ENCODE measurements at places on chromosomes 2 and 18.

GRCh38 chr2:196440413-196440812 lies 199.1 kb upstream of the CCDC150 start:
- no peak for DNase-seq

DNA sequence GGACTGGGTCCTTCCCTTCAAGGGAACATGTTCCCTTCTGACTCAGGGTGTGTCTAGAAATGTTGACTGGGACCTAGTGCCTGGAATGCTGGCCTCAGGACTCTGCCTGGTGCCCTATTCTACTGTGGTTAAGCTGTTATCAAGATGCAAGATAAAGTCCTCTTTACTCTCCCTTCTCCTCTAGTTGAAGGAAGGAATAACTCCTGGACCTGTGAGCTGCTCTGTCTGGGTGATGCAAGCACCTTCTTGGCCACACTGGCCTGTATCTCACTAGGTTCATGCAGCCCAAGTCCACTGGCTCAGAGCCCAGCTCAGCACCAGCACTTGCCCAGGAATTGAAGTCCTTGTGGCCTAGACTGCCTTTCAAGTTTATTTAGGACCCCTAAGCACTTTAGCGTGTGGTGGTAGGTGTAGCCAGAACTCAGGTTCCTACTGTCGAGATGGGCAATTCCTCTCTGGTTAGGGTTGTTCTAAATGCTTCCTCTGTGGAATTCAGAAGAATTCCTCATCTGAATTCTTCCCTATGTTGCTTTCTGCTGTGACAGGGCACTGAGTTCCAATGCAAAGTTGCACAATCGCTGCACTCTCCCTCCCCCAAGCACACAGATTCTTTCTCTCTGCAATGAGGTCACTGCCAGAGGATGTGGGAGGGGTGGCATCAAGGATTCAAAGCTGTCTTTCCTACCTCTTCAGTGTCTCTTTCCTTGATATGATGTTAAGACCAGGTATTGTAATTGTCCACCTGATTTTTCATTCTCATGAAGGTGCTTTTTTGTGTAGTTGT lies 54.7 kb downstream of the VWC2L start:
- DNase-seq = peak; percentile 43

DNA sequence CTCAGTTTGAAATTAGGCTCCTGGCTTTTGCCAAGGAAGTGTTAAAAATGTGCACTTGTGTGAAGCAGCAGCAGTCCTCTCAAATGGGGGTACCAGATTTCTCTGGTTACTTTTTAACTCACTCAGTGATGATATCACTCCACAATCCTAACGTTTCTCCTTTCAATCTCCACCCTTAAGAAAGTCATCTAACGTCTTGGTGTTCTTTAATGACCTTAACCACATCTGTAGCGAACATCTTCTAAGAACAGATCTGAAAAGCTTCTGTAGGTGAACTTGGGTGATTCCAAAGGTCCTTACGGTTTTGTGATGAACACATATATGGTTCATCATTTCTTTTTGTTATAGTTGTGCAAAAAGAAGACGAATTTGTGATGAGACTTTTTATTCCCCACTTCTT lies 73.2 kb downstream of the DOCK10 start:
- DNase-seq = no peak

DNA sequence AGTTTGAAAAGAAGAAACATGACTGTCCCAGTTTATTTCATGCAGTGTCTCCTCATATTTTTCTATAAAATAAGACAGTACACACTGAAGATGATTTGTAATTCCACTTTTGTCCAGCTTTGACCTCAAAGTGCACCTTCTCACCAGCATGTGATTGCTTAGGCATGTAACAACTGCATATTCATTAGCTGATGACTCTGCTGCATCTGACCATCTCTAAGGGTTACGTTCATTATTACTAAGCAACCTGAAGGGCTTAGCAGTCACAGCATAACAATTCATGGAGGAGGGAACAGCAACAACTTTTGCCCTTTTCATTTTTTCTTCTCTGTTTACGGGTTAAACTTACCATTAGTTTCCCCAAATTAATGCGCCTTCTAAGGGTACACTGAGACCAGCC lies 330.6 kb upstream of the PIK3C3 start:
- DNase-seq = peak; percentile 42

DNA sequence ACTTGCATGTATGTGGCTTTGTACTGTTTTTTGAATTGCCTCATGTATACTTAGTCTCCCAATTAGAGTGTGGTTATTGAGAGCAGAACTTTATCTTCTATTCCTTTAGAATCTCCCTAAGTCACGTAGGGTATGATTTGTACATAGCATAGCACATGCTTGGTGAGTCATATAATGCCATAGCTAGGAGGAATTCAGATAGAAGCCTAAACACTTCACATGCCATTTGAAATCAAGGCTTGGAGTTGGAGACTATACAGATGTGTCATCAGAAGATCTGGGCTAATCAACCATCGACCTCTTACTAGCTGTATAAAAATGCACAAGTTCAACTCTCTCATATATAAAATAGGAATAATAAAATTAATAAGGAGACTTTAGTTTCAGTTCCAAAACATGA lies 222.6 kb upstream of the ST6GAL2 start:
- DNase-seq = peak; percentile 34

DNA sequence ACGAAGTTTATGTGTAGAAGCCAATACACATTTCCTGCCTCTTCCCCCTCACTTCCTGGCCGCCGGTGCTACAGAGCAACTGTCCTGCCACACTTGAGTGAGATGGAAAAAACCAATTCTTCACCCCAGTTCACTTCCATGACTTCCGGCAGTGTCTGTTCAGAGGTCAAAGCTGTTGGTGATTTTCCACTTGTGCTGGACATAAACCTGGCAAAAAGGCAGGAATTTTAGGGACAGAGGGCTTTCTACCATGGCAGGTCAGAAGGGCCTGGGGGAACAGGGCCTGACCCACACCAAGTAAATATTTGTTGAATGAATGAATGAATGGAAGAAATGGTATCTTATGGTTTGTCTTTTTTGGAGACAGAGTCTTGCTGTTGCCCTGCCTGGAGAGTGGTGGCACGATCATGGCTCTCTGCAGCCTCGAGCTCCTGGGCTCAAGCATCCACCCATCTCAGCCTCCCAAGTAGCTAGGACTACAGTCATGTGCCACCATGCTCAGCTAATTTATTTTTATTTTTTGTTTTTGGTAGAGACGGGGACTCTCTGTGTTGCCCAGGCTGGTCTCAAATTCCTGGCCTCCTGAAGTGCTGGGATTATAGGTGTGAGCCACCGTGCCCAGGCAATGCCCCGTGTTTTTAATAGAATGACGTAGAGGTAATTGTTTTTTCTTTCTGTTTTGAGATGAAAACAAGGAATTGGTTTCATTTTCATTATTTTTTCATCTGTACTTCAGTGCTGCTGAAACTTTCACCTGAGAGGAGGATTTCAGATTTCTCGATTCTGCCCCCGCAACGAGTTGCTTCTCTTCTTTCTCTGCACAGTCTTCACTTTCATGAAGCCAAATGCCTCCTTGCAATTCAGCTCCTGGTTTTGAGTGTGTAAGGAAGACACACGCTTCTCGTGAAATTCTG lies 48.0 kb upstream of the LPIN2 start:
- DNase-seq = no peak

DNA sequence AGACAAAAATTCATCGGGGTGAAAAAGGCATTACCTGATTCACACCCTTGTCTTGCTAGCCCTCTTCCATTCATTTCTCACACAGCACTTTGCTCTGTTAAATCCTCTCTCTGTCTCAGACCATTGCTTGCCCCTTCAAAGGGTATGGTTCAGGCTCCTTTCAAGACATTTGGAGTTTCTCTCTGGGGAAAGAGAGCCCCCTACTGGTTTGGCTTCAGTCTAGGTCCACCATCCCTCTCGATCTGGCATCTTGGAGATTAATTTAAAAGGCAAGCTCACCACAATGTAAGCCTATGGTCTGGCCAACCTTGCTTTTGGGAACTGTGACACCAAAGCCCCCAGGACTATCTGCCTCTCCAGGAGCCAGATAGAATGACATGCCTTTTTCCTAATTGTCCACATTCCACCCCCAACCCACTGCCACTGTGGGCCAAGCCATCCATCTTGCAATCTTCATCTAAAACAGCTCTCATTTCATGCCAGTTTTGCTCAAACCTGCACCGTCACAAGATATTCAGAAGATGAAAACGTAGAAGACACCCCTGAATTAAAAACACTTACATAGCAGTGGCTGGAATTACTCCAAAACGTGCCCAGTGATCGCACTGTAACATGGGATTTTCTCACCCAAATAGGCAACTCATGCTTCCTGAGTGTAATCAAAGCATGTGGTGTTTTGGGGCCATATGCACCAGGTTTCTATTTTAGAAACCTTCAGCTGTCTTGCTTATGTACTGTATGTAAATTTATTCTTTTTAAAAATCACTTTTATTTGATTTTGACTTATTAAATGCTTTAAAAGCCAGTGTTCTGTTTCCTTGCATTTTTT lies 93.9 kb downstream of the FARSB start:
- peak; percentile 40 for DNase-seq

- DNase-seq = no peak
Observed at GRCh38 chr2:199861132-199861774, 10.3 kb upstream of the FTCDNL1 start.

DNA sequence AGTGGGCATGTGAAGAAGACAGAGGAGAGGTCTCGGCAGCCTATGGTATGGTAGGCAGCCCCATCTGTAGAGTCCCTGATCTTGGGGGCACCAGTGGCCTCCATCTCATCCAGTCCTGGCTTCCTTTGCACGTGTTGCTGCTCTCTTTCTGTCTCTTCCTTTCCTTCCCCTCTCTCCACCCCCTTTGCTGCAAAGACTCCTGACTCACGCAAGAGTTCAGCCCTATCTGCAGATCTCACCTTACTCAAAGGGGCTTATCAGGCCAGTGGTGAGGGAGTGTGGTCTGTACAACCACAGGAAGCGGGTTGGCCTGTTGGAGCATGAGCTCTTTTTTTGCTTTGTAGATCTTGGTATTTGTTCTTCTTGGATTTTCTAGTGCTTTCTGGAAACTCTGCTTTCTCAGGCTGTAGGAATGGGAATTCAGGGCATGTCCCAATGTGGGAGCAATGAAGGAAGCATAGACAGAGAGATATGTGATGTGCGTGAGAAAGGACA lies 14.6 kb upstream of the NT5DC4 start:
- no peak for DNase-seq

DNA sequence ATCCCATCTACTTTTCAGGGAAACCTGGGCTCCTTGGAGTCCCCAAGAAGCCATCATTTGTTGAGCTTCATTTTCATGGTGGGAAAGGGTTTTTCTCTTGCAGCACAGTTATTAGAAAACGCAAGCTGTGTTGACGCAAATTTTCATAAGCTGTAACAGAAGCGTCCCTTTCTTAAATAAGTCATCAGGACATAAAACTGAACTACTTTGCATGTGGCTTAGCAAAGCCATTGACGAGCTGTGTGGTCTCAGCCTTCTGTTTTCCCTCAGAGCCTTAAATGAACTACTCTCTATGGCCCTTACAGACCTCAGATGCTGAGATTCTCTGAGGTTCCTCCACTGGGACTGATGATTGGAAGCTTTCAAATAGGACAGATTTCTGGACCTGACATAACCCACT lies 85.1 kb downstream of the ARL4C start:
- DNase-seq = no peak

- no peak for DNase-seq
Observed at GRCh38 chr2:10306901-10307463, 4.3 kb downstream of the HPCAL1 start.

DNA sequence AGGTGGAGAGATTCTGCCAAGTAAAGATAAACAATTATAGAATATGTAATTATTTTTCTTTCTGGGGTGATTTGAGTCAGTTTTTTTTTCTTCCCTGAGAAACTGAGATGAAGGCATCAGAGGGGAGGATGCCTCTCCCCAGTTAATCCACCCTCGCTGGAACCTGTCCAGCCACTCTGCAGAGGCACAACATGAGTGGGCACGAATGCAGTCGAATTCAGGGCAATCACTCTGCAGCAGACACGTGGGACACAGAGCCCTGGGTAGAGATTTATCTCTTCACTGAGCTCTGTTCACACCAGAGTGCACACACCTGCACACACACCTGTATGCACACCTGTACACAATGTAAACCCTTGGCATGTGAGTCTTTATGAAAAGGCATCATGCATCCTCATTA lies 154.2 kb downstream of the DCDC2C start:
- DNase-seq = no peak

DNA sequence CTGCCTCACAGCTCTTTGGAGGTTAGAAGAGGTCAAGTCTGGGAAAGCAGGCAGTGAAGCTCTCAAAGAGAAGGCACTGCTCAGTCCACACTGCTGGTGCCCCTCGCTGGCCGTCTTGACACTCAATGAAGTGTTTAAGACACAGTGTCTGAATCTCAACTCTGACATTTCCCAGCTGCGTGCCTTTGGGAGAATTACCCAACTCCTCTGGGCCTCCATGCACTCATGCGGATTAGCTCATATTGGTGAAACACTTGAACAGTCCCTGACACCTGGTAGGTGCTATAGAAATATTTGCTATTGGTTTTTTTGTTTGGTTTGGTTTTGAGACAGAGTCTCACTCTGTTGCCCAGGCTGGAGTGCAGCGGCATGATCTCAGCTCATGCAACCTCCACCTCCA lies 281.0 kb downstream of the SRBD1 start:
- DNase-seq = no peak

DNA sequence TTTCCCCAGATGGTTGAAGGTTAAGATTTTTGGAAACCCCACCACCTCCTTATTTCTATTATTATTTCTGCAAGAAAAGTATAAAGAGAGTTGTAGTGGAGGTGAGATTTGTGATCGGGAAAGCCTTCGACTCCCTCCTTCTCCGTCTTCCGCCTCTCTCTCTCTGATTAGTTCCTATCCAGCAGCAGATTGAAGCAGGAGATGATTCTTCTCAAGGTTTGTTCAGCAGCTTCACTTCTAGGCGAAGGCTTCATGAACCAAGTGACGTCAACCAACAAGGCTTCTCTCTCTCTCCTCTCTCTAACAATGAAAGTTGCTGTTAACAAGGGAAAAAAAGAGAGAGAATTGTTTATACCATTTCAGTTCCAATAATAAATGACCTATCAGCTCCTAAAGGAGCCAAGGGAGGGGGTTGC lies at the start of gene BAZ2B:
BAZ2B (minus strand) TSS at position 263 of the 416 bp plus-strand sequence. CDS start 137,829 bp downstream, outside the sequence.
- DNase-seq = peak; percentile 28

DNA sequence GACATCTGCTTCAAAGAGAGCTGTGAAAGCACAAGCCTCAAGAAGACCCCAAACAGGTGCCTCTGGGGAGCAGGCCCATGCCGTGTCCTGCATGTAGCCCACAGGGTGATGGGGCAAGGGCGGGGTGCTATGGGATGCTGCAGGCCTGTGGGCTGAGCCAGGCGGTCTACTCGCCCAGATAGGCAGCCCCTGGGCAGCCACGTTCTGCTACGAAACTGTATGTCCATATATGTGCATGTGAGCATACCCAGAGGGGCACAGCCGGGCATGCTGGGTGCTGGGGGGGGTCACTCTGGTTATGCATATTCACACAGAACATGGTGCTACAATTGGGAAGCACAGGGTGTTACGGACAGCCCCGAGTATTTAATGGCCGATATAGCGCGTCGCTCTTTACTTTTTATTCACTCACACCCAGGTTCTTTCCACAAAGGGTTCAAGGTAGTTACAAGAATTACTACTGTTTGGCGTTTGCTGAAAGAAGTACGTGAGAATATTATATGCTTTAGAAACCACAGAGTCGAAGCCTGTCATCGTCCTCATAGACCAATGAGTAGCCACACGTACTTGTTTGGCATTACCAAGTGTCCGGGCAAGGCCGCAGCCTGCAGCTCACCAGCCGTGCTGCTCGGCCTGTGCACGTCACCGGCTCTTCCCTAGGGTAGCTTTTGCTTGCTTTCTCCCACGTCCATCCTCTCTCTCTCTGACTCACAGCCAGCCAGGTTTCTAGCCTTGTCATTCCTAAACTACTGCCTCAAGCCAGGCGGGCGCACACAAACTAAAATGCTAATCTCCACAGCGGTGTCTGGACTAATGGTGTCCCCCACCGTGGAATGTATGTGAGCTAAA lies 14.4 kb downstream of the MTERF4 start:
- no peak for DNase-seq

GRCh38 chr2:215428060-215428910 lies 7.6 kb downstream of the FN1 start:
- DNase-seq = no peak

Measured in HS-5 (cell line).